ENCODE measurements at places on chromosomes 13 and 19.

GRCh38 chr13:85099245-85099644 lies 700.0 kb downstream of the SLITRK6 start:
- DNase-seq: no peak

GRCh38 chr19:3046698-3047495 lies 15.4 kb downstream of the TLE5 start:
- peak; percentile 32 for DNase-seq

DNA sequence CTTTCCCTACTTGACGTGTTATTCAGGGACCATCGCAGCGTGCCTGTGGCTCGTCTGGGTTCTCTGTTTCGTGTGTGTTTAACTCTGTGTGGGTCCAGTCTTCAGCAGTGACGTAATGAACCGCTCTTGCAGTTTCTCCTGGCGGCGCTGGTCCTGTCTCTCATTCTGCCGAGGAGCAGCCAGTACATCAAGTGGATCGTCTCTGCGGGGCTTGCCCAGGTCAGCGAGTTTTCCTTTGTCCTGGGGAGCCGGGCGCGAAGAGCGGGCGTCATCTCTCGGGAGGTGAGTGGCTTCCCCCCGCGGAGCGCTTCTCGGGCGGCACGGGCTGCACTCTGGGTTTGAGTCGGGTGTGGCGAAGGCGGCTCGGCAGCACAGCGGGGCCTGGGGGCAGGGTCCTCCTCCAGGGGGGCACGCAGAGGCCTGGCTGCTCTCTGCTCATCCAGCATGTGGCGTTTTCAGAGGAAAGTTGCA lies 36.3 kb upstream of the TFDP1 start:
- no peak for DNase-seq

DNA sequence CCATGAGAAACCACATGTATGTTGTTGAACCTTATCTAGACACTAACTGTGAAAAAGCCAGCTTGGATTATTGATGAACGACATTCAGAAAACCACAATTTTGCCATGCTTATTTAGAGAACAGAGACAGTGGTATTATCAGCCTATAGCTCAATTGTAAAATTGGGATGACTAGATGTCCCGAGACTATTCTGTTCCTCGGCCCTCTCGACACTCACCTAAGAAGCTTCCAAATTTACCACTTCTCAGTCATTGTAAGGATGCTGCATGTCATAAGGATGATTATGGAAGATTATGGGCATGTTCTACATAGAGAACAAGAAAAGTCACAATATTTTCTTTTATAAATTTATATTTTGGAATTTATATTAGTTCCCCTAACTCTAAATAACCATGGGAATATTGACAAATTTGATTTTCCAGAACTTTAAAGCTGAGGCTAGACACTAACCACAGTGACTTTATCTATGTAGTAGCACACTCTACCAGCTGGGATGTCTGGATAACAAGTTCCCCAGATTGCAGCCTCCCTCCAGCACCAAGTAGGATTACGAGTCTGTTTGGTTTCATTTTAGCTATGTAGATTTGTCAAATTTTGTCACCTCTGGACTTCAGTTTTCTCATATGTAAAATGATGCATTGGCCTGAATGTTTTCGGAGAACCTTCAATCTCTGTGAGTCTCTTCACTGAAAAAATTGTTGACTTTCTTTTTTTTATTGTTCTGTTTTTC lies 513.6 kb downstream of the IRS2 start:
- no peak for DNase-seq

GRCh38 chr13:89750371-89750770 lies 1597.1 kb upstream of the MIR17HG start:
- DNase-seq: no peak

GRCh38 chr13:27186295-27186694 lies 14.7 kb upstream of the USP12 start:
- DNase-seq: no peak
